ENCODE measurements at places on chromosomes 13 and 19. TPM values are rescaled to one million over a fixed set of nuclear protein-coding genes. Genes with fewer than 3 reads are reported as not detected.
A peak's percentile ranks its signal among the peaks of the same experiment; 100 is the strongest.

NLRP9 gene
- total RNA-seq, result not detected

LSR gene
- total RNA-seq, result 23.8 TPM

- no peaks in the 10 kb centered on the region for H3K36me3 ChIP-seq
- DNase-seq, result no peak
- no peaks in the 10 kb centered on the region for H3K27me3 ChIP-seq
- no peak overlapping the region for H3K4me3 ChIP-seq
- no peak overlapping the region for H3K27ac ChIP-seq
- H3K4me1 ChIP-seq, result no peaks in the 10 kb centered on the region
Measured at GRCh38 chr19:9644472-9644871, 23.4 kb upstream of the ZNF561 start.

GRCh38 chr19:47750752-47751151 lies 5.4 kb downstream of the NOP53 start:
- H3K4me1 ChIP-seq, result peaks cover 4% of the 10 kb centered on the region
- H3K4me3 ChIP-seq, result no peak overlapping the region
- peaks cover 21% of the 10 kb centered on the region for H3K36me3 ChIP-seq
- H3K27ac ChIP-seq, result no peak overlapping the region
- no peaks in the 10 kb centered on the region for H3K27me3 ChIP-seq
- DNase-seq, result no peak

MEF2B gene
- 5.0 TPM for total RNA-seq

DNA sequence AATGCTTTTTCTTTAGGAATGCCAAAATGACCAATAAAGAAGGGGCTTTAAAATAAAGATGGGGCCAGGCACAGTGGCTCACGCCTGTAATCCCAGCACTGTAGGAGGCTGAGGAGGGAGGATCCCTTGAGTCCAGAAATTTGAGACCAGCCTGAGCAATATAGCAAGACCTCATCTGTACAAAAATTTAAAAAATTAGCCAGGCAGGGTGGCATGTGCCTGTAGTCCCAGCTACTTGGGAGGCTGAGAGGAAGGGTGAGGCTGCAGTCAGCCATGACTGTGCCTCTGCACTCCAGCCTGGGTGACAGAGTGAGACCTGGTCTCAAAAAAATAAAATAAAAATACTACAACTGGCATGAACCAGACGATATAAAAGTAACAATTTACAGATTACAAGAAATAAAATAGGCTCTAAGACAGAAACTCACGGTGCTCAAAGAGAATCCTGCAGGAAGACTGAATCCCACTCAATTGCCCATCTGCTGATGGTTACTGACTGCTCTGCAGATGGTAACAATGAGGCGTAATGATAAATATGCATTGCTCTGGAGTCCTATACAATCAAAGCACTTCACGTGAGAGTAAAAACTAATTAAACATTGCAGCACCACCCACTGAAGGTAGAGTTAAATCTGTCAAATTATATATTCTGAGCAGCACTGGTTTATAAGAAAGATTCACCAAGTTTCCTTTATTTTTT lies 93.2 kb downstream of the LHFPL6 start:
- no peaks in the 10 kb centered on the region for H3K27me3 ChIP-seq
- no peak for DNase-seq
- no peak overlapping the region for H3K4me3 ChIP-seq
- no peaks in the 10 kb centered on the region for H3K4me1 ChIP-seq
- no peak overlapping the region for H3K27ac ChIP-seq
- H3K36me3 ChIP-seq, result no peaks in the 10 kb centered on the region

ZNF667 gene
- total RNA-seq, result 1.1 TPM

FFAR1 gene
- 0.24 TPM for total RNA-seq

GRCh38 chr19:6012426-6013170 lies 34.7 kb upstream of the RANBP3 start:
- no peaks in the 10 kb centered on the region for H3K27me3 ChIP-seq
- no peaks in the 10 kb centered on the region for H3K4me1 ChIP-seq
- H3K36me3 ChIP-seq, result no peaks in the 10 kb centered on the region
- H3K4me3 ChIP-seq, result no peak overlapping the region
- H3K27ac ChIP-seq, result no peak overlapping the region
- no peak for DNase-seq

GPR42 gene
- 0.24 TPM for total RNA-seq

DNA sequence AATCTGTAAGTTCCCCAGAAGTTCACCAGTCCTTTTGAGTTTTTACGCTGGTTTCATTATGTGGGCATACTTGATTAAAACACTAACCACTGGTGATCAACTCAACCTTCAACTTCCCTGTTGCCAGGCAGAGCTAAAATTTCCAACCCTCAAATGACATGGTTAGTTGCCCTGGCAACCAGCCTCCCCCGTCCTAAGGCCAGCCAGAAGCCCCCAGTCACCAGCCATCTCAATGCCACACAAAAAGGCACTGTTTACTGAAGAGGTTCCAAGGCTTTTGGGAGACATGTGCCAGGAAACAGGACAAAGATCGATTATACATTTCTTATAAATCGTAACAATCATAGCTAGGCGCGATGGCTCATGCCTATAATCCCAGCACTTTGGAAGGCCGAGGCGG lies 1.6 kb downstream of the ZNF649 start:
- H3K36me3 ChIP-seq, result peaks cover 43% of the 10 kb centered on the region
- H3K27ac ChIP-seq, result no peak overlapping the region
- peak overlapping the region; percentile 84 for H3K4me3 ChIP-seq
- no peak for DNase-seq
- H3K27me3 ChIP-seq, result no peaks in the 10 kb centered on the region
- peaks cover 5% of the 10 kb centered on the region for H3K4me1 ChIP-seq

PTPRH gene
- not detected for total RNA-seq

- H3K4me1 ChIP-seq, result no peaks in the 10 kb centered on the region
- H3K4me3 ChIP-seq, result no peak overlapping the region
- DNase-seq, result no peak
- no peaks in the 10 kb centered on the region for H3K27me3 ChIP-seq
- H3K27ac ChIP-seq, result no peak overlapping the region
- H3K36me3 ChIP-seq, result no peaks in the 10 kb centered on the region
Measured at GRCh38 chr13:71785361-71785760, 81.6 kb downstream of the DACH1 start.

TMPRSS9 gene
- not detected for total RNA-seq

GRCh38 chr13:36447501-36447900 lies 15.2 kb downstream of the CCNA1 start:
- H3K27me3 ChIP-seq, result no peaks in the 10 kb centered on the region
- H3K27ac ChIP-seq, result no peak overlapping the region
- H3K4me3 ChIP-seq, result no peak overlapping the region
- H3K36me3 ChIP-seq, result no peaks in the 10 kb centered on the region

ZNF471 gene
- total RNA-seq, result 0.05 TPM

GRCh38 chr13:113650275-113650674 lies 7.7 kb downstream of the ATP4B start:
- DNase-seq, result no peak
- no peak overlapping the region for H3K27ac ChIP-seq
- H3K4me1 ChIP-seq, result peaks cover 12% of the 10 kb centered on the region
- no peaks in the 10 kb centered on the region for H3K27me3 ChIP-seq
- no peaks in the 10 kb centered on the region for H3K36me3 ChIP-seq

SULT2A1 gene
- total RNA-seq, result not detected

DNA sequence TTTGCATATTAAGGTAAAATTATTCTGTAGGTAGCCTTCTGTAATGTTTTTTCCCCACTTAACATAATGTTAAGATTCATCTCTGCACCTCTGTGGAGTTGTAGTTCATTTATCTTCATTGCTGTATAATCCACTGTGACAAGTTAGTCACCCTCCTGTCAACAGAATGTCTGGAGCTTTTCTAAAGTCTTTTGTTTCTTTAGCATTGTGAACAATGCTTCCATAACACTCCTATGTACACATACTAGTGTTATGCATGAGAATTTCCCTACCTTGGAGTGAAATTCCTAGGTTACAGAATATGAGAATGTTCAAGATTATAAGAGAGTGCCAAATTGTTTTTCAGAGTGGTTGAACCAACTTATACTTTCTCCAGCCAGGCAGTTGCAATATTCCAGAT lies 113.5 kb downstream of the COG6 start:
- DNase-seq, result no peak
- no peak overlapping the region for H3K27ac ChIP-seq
- H3K27me3 ChIP-seq, result no peaks in the 10 kb centered on the region
- H3K36me3 ChIP-seq, result no peaks in the 10 kb centered on the region
- H3K4me1 ChIP-seq, result no peaks in the 10 kb centered on the region

DNA sequence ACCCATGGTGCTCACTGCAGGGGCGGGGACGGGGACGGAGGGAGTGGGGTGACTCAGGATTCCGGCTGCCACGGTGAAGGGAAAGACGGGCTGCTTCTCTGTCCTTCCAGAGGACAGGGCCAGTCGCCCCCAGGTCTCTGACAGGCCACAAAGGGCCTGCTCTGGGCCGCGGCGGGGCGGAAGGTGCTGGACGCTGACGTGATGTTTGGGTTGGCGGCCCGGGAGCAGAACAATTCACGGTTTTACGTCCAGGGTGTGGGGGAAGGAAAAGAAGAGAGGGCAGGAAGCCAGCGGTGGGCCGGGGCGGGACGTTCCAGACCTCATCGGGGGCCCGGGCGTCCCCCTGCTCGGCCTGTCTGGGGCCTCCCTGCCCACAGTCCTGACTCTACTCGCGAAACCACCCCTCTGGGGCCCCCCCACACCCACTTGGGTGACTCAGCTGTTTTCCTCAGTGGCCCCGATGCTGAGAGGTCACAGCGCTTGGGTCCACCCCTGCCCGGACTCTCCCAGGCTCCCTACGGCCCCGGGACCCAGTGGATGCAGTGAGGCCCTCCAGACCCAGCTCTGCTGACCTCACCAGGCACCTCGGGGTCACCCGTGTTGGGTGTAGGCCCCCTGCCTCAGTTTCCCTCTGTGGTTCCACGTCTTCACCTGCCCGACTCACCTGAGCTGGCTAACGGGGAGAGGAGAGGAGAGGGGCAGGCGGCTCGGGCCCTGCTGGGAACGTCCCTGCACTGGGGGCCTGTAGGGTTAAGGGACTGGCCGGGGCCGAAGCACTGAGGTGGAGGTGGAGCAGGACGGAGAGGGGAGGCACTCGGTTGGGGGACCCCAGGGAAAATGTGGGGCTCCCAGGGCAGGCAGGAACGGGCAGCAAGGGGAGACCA lies 29.2 kb downstream of the PIP5K1C start:
- H3K27me3 ChIP-seq, result no peaks in the 10 kb centered on the region
- DNase-seq, result no peak
- peak overlapping the region; percentile 3 for H3K27ac ChIP-seq
- H3K4me3 ChIP-seq, result no peak overlapping the region

LILRA1 gene
- not detected for total RNA-seq

ZNF835 gene
- total RNA-seq, result 0.73 TPM

OR7D2 gene
- not detected for total RNA-seq

TUBB4A gene
- 1.5 TPM for total RNA-seq

DNA sequence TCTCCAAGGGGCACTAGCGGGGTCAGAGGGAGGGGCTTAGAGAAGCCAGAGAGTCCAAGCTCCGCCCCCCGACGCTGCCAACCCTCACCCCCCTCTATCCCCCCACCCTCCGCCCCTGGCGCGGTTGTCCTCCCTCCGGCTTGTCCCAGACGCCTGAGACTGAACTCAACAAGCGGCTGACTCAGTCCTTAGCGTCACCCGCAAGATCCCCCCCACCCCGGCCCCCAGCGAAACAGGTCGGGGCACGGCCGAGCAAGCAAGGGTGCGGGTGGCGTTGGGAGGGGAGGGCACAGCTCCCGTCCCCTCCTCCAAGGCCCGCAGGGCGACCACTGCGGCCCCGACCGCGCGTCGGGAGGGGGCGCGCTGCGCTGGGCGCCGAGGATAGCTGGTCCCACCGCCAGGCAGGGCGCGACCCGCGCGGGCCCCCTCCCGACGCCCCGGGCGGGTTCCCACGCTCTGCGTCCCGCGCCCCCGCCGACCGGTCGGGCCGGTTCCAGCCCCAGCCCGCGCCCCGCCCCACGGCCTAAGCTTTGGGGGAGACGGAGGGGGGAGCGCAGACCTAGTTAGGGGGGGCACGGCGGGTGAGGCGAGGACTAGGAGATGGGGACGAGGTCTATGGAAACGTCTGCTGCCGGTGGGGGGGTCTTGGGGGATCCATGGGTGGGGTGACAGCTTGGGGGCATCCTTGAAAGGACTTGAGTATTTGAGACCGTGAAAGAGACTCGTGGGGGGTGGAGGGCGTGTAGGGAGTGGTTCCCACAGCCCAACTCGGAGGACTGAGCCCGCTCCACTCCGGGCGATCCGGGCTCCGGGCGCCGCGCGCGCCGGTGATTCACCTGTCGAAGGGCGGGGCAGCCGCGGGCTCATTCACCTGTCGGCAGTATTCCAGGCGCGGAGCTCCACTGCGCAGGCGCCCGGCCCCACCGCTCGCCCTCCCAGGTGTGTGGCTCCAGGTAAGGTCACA lies 5.1 kb downstream of the NOTCH3 start:
- no peak overlapping the region for H3K27ac ChIP-seq
- H3K4me1 ChIP-seq, result no peaks in the 10 kb centered on the region
- H3K27me3 ChIP-seq, result peaks cover 13% of the 10 kb centered on the region
- no peak for DNase-seq
- no peaks in the 10 kb centered on the region for H3K36me3 ChIP-seq

DNA sequence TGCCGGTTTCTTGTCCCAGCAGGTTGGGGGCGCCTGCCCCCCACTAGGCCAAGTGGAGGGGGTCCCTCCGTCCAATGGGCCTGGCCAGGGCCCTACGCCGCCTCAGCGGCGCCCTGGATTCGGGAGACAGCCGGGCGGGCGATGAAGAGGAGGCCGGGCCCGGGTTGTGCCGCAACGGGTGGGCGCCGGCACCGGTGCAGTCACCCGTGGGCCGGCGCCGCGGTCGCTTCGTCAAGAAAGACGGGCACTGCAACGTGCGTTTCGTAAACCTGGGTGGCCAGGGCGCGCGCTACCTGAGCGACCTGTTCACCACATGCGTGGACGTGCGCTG lies 6.2 kb downstream of the KCNJ14 start:
- DNase-seq, result no peak
- H3K27ac ChIP-seq, result no peak overlapping the region
- no peak overlapping the region for H3K4me3 ChIP-seq
- no peaks in the 10 kb centered on the region for H3K4me1 ChIP-seq
- no peaks in the 10 kb centered on the region for H3K27me3 ChIP-seq
- peaks cover 5% of the 10 kb centered on the region for H3K36me3 ChIP-seq

MRPL57 gene
- 19.8 TPM for total RNA-seq

GPC6 gene
- not detected for total RNA-seq

DNA sequence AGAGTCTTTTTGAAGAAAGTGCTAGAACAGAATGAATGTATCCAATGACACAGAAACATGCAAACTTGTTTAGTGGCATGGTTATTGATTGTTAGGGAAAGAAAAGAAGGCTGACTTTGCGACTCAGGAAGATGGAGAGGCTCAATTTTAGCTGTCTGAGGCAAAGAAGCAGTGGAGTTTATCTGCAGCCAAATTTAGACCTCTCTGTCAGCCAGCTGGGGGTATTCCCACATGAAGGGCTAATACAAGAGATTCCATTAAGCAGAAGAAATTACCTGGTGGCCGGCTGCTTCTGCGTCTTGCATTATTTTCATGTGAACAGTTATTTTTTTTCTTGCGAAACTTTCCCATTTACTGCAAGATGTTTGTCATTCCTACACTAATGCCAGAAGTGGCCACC lies 240.2 kb upstream of the NBEA start:
- H3K27ac ChIP-seq, result no peak overlapping the region
- DNase-seq, result no peak
- no peaks in the 10 kb centered on the region for H3K4me1 ChIP-seq
- H3K27me3 ChIP-seq, result no peaks in the 10 kb centered on the region
- H3K4me3 ChIP-seq, result no peak overlapping the region
- no peaks in the 10 kb centered on the region for H3K36me3 ChIP-seq

Data from naive thymus-derived CD4-positive, alpha-beta T cell (primary cell).